Iris pigment epithelial cell (primary cell): ENCODE measurements at places on chromosomes 16 and 17.

DNA sequence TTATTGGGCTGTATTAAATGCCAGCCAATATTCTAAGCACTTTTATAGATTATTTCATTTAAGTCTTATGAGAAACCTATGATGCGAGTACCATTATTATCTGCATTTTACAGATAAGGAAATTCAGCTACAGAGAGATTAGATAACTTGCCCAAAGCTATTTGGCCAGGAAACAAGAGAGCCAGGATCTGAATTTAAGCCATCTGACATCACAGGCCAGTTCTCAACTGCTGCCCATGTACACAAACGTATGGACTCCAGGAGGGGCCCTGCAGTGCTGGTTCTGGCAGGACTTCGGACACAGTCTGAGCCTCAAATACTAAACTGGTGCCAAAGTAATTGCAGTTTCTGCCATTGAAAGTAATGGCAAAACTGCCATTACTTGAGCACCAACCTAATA is 40.2 kb downstream of the CPPED1 start:
- peak; percentile 61 for DNase-seq

DNA sequence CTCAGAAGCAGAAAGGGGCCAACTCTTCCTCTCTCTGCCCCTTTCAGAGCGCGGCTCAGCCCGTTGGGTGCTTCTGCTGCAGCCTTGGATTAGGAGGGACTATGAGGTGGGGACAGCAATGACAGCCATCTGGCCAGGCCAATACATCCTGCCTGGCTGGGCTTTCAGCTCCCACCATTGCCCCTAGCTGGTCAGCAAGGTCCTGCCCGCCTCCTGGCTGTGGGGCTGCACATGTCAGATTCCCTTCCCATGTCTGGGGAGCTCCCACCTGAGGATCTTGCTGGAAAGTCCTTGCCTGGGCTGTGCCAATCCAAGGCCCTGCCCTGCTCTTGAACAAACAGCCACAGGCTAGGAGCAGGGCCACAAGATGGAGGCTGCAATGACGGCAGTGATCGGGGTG is 8.3 kb downstream of the TRIM65 start:
- no peak for DNase-seq

GRCh38 chr16:71473891-71474290 is 11.8 kb upstream of the ZNF23 start:
- peak; percentile 16 for DNase-seq

DNA sequence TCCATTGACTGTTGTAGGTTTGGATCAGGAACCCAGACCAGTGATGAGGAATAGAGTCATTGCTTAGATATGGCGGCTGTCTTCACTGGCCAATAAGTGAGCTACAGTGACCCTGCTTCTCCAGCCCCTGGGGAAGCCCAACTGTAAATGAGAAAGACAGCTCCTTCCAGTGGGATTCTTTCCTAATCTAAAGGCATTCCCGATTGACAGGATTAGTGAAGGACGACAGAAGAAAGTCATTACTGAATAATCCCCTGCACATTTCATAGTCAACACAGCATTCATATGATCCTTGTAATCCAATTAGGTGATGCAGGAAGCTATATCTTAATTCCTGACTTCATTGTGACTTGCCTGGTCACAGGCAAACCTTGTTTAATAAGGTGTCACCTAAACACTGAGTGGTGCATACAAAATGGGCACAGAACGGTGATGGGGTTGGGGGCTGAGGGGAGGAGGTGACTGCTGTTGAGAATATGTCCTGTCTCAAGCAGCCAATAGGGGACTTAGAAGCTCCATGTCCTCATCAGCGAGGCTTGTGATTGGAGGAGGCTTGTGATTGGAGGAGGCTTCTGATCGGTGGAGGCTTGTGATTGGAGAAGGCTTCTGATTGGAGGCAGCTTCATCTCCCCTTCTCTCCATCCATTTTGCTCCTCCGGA is 242.6 kb downstream of the XYLT1 start:
- DNase-seq = no peak

- DNase-seq = no peak
These were observed 40.3 kb upstream of the ENPP7 start for GRCh38 chr17:79690466-79690865.

DNA sequence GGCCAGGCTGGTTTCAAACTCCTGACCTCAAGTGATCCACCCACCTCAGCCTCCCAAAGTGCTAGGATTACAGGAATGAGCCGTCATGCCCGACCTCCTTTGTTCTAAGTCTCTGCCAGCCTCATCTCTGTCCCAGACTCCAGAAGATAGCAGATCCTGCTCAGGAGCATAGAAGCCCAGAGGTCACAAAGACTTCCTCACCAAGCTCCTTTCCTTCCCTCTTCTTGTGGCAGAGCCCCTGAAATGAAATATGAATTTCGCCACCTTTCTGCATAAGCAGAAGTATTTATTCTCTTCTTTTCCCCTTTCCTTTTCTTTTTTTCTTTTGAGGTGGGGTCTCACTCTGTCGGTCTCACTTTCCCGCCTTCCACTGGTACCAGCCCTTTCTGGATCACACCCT is 11.5 kb upstream of the PIPOX start:
- DNase-seq = no peak

- DNase-seq = no peak
These were observed 521 bp downstream of the C16orf87 start for GRCh38 chr16:46830417-46830901.

DNA sequence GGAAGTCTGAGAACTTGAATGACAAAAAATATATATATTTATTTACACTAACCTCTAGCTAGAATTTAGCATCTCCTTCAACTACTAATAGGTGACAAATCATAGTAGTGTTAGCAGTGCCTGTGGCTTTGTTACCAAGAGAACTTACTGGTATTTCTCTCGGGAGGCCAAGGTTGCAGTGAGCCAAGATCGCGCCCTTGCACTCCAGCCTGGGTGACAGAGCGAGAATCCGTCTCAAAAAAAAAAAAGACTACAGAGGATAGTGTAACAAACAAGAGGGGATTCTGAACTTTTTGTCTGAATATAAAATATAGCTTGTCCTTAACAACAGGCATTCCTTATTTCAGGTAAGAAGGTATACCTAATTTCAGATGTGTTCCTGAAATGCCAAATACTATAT is 1.3 kb upstream of the SUZ12 start:
- DNase-seq = no peak

DNA sequence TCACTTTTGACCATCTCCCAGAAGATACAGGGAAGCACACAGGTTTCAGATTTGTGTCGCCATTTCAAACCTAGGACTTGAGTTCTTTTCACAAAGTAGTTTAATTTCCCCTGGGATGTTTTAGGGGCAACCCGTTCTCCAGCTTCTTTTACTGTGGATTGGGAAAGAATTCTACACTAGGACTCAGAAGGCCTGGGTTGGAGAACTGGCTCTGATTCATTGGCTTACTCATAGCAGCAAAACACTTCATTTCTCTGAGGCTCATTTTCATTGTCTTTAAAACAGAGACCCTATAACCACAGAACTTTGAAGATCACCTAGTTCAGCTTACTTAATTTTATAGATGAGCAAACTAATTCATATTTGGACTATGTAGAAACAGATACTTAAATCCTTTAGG is 175.9 kb upstream of the SALL1 start:
- peak; percentile 46 for DNase-seq

DNA sequence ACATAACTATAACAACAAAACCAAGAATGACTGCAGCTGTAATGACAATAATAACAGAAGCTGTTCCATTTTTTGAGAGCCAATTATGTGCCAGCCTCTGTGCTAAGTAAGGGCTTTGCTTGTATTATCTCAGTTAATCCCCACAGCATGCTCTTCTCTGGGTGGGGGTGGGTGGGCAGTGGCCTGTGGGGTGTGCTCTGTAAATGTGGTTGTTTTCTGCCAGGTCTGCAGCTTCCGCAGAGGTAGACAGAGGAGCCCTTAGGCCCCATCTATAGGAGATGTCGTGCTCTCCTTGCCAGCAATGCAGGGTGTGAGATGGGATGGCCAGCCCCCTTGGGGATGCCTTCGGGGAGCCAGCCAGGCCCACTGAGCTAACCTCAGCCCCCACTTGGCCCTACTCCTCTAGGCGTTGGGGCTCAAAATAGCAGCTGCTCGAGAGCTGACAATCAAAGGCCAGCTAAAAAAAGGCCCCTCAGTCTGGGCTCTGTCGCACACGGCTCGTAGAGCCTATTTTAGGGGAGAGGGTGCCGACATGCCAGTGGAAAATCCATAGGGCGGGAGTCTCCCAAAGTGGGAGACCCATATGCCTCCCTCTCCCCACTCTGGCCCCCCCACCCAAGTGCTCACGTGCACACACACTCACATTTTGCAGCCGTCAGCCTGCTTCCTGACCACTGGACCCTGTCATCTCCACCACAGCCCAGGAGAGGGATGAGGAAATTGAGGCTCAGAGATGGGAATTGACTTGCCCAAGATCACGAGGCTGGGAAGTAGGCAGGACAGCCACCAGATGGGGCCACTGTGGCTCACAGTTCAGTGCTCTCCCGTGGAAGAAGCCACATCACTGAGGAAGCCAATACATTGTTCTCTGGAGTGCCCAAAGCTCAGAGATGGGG is 15.8 kb downstream of the CDH16 start:
- no peak for DNase-seq

DNA sequence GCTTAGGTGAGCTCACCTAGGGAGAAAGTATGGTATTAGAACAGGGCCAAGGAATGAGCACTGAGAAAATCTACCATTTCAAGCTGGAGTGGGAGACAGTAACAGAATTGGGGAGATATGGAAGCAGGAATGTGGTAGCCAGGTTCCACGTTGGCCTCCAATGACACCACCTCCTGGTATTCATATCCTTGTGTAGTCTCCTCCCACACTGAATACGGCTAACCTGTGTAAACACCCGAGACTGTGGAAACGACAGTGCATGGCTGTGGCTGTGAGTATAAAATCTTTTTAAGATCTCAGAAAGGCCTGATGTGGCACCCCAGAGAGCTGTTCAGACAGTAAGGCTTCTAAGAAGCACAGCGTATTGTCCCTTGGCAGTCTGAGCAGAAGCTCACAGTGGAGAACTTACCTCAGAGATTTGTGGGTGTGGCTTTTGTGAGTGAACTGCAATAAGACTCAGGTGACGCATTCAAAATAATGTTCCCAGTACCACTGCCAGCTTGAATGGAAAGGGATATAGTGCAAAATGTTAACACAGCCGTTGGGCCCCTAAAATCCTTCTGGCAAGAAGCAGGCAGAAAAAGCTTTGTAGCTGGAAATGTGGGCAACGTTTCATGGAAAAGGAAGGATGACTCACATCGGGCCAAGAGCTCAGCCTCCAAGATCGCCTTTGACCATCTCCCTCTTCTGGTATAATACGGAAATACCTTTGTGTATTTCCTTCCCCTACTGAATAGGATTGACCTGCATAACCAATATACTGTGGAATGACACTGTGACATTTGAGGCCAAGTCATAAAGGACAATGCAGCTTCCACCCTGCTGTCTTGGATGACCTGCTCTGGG is 14.4 kb downstream of the SDR42E1 start:
- peak; percentile 73 for DNase-seq

DNA sequence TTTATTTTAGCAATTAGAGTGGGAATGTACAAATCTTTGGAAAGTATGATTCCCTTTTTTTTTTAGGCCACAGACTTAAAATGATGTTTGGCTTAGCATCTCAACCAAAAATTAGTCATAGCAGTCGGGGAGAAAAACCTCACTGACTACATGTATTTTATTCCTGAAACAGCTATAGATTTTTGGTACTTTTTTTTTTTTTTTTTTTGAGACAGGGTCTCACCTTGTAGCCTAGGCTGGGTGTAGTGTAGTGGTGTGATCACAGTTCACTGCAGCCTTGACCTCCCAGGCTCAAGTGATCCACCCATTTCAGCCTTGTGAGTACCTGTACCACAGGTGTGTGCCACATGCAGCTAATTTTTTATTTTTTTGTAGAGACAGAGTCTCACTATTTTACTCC is 23.4 kb downstream of the RNFT1 start:
- DNase-seq = no peak

- DNase-seq = no peak
These were observed 58.3 kb downstream of the SNX20 start for GRCh38 chr16:50622643-50623369.

DNA sequence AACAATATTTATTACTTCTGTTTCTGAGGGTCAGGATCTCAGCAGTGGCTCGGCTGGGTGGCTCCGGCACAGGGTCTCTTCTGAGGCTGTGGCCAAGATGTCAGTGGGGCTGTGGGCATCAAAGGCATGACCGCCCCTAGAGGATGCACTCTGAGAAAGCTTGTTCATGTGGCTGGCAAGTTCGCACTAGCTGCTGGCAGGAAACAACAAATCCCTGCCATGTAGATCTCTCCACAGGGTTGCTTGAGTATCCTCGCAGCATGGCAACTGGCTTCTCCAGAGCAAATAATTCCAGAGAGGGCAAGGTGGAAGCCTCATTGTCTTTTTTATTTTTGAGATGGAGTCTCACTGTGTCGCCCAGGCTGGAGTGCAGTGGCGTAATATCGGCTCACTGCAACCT is 12.5 kb downstream of the KCTD13 start:
- DNase-seq = no peak

- no peak for DNase-seq
These were observed 130.8 kb upstream of the CHMP6 start for GRCh38 chr17:80860703-80861417.

DNA sequence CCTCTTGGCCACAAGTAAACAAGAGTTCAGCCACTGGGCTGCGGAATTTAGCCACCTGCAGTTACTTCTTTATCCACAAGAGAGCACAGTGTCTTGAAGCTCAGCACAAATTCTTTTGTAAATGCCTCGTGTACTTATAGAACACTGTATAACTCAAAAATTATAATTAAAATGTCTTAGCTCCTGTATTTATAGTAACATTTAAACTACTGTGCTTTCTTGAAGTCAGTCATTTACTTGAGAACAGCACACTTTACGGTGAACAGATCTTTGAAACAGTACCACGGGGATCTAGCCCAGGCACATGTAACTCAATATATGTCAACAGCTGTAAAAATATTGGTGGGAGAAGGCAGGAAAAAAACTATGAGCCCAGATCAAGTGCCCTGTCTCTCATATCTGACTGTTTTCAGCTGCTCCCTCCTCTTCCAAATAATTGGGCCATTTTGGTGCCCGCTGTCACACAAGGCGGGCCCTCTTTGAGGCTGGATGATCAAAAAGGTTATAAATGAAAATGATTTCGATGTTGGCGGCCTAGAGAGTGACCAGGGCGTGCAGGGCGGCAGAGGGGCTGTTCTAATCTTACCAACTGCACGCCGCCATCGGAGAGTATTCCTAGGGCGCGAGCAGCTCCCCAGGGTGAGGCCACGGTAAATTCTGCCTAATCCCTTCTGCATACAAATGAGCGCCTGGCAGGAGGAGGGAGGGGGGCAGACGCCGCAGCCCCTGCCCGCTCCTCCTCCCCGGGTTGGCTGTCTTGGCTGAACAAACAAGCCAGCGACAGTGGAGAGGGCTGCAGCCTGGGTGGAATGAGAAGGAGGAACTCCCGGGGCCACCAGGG is 183.2 kb downstream of the C16orf78 start:
- peak; percentile 57 for DNase-seq

DNA sequence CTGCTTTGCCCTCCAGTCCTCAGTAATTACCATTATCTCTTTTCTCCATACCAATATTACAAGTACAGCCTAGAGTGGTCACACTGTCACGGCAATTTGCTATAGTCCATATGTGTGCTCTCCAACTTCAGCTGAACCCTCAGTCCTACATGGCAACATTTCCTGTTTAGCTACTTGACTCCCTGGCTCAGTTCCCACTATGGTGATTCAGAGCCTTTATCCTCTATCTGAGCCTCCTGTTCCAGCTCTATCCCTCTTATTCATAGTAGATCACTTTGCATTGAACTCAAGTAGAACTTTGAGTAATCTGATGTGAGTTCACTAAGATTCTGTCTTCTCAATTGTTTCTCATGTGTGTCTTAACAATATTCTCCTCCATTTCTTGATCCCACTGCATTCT is 43.7 kb upstream of the GOSR1 start:
- DNase-seq = peak; percentile 98
